ENCODE measurements at places on chromosomes 7 and 10. TPM values are rescaled to one million over a fixed set of nuclear protein-coding genes. Genes with fewer than 3 reads are reported as not detected.

Gene STEAP2
- total RNA-seq: 4.7 TPM

Gene ABCC2
- 164 TPM for total RNA-seq

Gene CDHR3
- 5.4 TPM for total RNA-seq

Gene FAM180A
- total RNA-seq: not detected

Gene CPEB3
- total RNA-seq: 0.37 TPM

Gene MBL2
- not detected for total RNA-seq
